Stimulated activated naive CD4-positive, alpha-beta T cell (primary cell): ENCODE measurements at places on chromosomes 12 and 14.

DNA sequence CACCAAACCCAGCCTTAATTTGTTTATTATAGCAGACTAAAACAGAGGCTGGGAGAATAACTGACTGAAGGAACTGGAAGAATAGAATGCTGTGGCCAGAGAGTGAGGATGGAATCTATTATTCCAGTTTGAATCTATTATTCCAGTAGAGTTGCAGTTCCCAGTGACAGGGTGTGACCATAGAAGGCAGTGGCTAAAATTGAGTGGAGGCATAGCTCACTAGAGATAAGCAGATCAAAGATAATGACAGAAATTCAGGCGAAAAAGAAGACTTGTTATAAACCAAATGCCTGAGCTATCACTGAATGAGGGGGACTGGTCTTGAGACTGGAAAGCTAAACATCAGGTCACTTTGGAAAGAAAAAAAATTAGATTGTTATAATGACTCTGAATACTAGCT is 26.0 kb upstream of the SNX6 start:
- DNase-seq: no peak

DNA sequence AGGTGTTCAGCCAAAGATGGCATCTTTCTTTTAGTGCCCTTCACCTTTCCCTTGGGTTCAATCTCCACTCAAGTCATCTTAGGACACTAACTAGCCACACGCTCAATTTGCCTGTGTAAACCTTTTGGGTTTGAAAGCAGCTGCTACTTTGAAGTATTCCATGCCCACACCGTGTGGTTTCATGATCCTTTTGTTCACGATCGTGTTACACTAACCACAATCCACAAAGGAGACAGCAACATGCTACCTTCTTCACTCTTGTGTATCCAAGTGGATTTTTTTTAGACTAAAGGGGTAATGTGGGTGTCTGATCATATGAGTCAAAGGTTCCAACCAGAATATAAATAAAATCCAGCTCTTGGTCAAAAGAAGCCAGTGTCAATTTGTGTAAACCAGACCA is 122.7 kb upstream of the FAR2 start:
- no peak for DNase-seq

DNA sequence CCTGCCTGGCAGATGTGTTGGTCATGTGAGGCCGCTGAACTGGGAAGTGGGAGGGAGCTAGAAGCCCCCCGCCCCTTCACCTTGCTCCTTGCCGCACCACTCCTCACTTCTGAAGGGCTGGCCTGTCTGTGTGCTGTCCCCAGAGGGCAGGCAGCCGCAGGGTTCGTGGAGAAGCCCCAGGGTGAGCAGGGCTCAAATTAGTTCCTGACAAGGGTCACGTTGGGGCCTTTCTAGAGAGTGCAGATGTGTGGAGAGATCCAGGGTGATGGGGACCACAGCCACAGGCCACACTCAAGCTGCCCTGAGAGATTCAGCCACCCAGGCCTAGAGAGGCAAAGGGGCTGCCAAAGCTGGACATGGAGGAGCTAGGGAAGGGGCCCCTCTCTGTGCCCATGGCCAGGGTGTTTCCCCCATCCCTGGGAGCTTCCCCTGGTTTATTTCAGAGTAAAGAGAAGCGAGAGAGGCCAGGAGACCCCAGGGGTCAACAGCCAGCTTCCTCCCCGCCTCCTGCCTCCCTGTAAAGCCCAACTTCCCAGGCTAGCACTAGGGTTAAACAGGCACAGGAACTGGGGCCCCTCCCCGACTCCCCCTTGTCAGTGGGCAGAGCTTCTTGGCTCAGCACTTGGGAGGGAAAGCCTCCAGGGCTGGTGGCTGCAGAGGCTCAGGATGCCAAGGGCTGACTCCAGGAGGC is 16.2 kb downstream of the SLC25A29 start:
- no peak for DNase-seq

- no peak for DNase-seq
Observed at GRCh38 chr12:115569345-115570068, 708.0 kb downstream of the MED13L start.

GRCh38 chr14:96538097-96538989 is 36.2 kb downstream of the PAPOLA start:
- DNase-seq: no peak

DNA sequence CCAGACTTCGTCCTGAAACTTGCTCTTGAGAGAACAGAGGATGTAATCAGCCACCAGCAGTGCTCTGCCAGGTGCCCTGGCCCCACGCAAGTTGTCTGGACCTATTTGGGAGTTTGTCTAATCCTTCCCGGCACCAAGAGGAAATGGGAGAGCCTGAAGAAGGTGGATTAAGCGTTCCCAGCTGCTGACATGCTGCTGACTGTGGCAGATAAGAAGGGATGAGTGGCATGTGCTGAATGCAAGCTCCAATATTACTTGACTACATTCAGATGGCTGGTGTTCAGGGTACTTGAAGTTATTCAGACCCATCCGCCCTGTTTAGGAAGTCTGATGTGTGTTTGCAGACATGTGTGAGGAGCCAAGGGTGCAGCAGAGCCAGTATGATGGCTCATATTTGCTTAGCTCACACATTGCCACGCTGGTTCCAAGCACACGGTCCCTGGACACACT is 440.6 kb upstream of the CCDC196 start:
- DNase-seq: no peak

DNA sequence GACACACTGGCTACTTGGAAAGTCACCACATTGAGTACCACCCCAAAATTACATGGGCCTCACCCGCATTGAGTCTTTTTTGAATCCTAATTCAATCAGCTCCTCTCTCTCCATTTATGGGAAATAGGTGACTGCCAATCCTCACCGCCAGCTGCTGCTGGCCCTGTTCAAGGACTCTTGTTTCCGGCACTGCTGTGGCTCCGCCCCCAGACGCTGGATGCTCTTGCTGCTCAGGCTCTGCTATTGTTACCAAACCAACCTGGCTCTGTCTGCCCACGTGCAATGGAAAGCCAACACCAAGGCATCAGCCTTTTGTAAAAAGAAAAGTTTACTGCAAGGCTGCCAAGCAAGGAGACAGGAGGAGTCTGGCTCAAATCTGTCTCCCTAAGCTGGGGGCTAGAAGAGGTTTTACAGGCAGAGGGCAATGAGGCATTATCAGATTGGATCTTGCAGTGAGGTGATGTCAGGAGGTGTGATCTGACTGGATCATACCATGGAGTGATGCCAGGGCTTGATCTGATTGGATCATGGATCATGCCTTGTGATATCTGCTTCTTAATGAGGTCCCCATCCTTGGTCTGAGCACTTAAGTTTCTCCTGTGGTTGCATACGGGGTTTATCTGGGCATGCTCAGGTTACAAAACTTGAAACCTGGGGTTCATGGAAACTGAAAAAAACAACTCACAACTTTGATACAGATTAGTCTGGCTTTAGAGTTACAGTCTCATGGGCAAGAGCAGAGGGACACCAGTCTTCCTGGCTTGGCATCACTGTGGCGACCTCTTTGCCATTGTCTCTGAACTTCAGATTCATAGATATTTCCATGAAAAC is 117.1 kb upstream of the SLC35F4 start:
- DNase-seq: no peak

DNA sequence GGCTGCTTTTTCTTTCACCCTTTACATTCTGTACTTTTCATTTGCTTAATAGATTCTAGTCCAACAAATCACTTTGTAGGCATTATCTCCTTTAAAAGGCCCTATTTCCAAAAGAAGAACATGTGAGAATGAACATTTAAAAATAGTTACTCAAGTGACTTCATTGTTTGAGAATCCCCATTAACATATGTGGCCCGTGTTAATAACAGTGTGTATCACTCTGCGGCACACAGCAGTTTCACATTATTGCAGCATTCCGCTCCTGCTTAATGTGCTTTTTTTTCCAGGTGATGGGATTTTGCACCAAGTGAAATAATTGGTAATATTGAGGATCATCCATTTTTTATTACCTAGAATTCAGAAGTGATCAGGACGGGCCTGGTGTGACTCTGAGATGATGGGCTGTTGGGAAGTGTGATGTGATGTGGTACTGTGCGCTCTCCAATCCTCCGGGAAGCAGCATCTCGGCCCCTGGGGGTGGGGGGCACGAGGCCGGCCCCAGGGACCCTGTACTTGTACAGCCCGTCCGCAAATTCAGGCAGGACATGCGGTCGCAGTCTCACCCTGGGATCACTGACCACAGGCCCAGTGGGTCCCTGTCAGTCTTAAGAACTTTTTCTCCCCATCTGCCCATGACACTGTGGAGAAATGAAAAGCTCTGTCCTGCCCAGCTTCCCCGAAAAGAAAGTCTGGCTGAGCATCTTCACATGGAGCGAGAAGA is 32.9 kb downstream of the SLC15A4 start:
- no peak for DNase-seq

GRCh38 chr12:50187084-50187900 is 20.1 kb upstream of the CERS5 start:
- DNase-seq: no peak

DNA sequence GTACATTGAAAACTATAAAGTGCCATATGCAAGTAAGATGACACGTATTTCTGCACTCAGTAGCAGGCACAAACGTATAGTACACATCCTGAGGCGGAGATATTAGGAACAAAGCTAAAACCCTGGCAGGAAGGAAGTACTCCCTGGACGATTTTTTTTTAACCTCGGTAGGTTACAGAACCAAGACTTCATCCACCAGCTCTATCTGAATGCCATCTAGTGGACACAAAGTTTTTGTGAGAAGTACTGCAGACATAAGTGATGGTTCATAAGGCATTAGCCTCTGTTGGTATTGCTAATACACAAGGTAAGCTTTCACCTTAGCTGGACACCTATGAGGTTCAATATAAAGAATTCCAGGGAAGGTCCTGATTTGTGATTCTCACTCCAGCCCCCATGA is 83.0 kb upstream of the CCDC196 start:
- DNase-seq: no peak

DNA sequence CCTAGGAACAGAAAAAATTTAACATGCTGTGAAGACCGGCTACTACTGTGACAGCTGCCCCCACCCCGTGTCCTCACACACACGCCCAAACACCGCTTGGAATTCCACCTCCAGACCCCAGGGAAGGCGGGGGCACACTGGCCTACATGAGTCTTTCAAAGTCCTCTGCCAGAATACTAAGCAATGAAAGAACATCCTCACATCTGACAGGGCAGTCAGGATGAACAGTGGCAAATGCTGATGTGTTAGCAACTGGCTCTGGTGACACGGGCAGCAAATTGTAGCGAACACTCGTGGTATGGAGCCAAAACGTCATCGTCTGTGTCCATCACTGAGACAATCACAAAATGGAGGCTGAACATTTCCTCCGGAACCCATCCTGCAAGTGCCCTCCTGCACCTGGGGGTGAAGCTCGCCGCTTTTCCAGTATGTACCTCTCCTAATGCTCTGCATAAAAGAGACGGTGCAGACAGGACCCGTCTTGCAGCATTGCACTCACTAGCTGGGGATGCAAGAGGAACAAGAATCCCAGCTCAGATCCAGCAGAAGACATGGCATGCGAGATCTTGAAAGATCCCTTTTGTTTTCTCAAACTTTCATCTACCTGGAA is 94.8 kb downstream of the BCL11B start:
- DNase-seq: no peak

DNA sequence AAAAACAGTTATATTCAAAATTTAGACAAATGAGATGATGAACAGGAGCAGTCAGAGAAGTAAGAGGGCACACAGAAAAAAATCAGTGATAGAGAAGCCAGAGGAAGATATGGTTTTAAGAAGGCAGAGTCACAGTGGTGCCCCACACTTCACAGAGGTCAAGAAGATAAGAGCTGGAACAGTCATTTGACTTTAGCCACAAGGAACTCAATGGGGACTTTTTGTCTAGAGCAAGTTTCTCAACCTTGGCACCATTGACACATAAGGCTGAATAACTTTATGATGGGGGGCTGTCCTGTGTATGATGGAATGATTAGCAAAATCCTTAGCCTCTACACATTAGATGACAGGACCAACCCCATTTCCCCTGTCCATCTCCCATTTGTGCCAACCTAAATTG is 172.8 kb upstream of the PLEKHG7 start:
- no peak for DNase-seq

- DNase-seq: no peak
Observed at GRCh38 chr12:20150835-20151422, 217.4 kb upstream of the PDE3A start.

GRCh38 chr12:71465796-71466195 is 26.2 kb downstream of the LGR5 start:
- DNase-seq: no peak

GRCh38 chr12:99026332-99027054 is 381.4 kb downstream of the APAF1 start:
- no peak for DNase-seq

GRCh38 chr14:94100847-94101246 is 9.7 kb upstream of the IFI27 start:
- DNase-seq: no peak

- DNase-seq: no peak
Observed at GRCh38 chr12:42607584-42608058, 18.1 kb upstream of the PRICKLE1 start.

DNA sequence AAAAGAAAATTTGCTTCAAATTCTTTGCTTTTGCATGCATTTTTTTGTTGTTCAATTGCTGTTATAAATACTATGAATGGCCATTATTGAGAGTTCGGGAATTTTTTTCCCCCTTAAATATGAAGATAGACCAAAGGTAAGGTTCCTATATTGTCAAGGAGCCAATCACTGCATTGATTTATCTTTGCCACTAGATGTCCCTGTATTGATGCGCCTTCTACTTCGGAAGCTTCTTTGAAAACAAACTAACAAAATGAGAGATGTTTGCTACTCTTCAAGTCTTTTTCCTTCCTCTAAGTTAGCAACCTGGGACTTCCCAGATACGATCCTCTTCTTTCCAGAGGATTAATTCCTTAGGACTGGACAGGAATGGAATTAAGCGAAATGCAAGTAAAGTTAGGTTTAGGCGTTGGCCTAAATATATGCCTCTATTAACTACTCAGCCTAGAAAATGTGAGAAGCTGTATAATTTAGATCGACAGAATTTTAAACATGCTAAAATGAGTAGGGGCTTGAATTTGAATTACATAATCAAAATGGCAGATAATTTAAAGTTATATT is 318.1 kb downstream of the AEBP2 start:
- no peak for DNase-seq

DNA sequence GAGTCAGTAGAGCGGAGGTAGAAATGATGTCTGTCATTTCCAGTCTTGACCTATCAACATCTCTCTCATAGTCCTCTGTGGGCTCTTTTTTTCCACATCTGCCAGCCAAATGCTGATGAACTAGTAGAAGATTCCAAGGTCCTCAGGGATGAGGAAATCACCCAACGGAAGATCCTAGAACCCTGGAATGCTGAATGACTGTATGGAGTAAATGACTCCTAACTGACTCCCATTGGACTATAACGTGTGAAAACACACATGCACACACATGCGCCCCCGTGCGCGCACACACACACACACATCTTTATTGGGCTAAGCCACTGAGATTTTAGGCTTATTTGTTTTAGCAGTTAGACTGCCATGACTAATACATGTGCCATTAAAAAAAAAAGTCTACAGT is 159.2 kb downstream of the MYRFL start:
- no peak for DNase-seq
